Esophagus mucosa (tissue), 1 donor: ENCODE measurements at places on chromosomes 4 and X.

DNA sequence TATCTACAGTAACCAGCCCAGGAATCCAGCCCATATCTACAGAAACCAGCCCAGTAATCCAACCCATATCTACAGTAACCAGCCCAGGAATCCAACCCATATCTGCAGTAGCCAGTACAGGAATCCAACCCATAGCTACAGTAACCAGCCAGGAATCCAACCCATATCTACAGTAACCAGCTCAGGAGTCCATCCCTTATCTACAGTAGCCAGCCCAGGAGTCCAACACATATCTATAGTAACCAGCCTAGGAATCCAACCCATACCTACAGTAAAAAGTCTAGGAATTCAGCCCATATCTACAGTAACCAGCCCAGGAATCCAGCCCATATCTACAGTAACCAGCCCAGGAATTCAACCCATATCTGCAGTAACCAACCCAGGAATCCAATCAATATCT, 445.0 kb upstream of the BOD1L1 start:
- no peak for ATAC-seq

GRCh38 chr4:22969287-22969896, 276.7 kb downstream of the GBA3 start:
- ATAC-seq = no peak

DNA sequence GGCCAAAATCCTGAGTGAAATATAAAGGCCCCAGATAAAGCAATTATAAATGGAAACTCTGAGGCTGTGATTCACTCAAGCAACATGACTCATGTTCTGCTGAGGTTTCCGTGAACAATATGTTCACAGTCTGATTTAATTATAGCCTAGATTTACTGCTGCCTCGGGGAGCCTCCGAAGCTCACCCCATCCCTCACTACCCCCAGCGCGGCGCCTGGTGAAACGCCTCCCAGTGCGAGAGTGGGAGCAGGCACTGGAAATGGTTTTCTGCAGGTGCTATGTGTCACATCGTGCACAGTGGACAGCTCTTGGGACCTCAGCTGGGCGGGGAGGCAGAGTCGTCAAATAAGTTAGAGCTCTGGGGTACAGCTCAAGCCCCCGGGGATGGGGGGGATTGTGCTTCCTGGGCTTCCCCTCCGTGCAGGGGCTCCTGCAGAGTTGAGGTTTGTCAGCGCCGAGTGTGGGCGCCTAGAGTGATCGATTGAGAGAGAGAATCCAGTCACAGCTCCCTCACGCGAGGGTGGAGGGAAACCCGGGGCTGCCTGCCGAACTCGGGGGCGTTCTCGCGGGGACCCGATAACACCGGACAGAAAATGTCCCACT, 110.6 kb downstream of the PHKA2 start:
- peak; percentile 77 for ATAC-seq

- no peak for ATAC-seq
Observed at GRCh38 chr4:15753786-15754185, 24.3 kb upstream of the CD38 start.

DNA sequence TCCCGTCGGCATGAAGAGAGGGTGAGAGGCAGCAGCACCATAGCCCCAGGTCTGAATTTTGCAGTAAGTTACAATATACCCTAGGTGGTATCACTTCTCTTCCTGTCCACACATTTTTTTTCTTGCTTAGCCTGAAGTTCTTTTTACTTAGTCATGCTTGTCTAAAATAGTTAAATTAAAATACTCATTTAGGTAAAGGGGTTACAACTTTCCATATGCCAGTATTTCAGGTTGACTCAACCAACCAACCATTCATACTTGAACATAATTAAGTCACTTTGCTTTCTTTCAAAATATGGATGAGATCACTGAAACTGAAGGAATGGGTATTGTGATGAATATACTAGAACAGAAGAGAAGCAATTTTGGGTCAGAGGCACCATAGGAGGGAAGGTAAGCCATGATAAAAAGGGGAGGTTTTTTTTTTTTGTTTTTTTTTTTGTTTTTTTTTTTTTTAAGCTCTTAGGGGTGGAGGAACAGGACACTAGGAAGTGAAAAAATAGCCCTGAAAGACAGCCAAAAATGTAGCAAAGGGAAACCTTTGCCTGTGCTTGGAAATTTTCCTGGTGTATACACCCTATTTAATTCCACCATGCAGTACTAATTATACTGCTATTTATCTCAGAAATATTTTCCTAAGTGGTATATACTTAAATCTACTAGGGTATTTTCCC, 41.8 kb downstream of the RPS6KA3 start:
- no peak for ATAC-seq

GRCh38 chr4:24630937-24631336, 46.6 kb upstream of the DHX15 start:
- ATAC-seq = no peak

DNA sequence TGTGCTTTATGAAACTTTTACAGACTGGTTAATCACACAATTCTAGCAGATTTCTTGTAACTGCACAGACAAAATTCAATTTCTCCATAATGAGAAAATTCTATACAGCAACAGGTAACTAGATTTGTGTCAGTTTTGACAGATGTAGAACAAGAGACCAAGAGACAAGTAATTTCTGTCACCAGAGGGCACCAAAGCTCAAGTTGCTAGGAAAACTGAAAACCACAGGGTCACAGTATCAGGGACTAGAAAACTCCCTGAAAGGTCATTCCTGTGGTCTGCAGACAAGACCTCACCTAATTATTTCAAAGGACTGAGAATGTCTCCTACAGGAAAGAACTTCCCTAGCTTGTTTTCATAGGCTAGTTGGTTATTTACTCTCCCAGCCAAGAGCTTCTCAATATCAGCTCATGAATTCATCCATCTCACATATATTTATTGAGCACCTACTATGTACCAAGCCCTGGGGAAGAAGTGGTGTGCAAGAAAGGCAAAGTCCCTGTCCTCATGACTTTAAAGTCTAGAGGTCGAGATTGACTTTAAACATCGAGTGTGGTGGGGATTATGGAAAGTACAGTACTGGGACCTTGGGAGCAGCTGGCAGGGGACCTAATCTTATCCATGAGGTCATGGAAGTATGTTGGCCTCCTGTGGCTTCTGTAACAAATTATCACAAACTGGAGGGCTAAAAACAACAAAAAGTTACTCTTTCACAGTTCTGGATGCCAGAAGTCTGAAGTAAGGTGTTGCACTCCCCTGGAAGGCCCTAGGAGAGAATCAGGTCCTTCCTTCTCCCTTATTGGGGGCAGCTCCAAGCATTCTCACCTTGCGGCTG, 47.8 kb upstream of the SETD7 start:
- ATAC-seq = no peak

GRCh38 chr4:34417160-34417559, 1827.2 kb downstream of the ARAP2 start:
- no peak for ATAC-seq

DNA sequence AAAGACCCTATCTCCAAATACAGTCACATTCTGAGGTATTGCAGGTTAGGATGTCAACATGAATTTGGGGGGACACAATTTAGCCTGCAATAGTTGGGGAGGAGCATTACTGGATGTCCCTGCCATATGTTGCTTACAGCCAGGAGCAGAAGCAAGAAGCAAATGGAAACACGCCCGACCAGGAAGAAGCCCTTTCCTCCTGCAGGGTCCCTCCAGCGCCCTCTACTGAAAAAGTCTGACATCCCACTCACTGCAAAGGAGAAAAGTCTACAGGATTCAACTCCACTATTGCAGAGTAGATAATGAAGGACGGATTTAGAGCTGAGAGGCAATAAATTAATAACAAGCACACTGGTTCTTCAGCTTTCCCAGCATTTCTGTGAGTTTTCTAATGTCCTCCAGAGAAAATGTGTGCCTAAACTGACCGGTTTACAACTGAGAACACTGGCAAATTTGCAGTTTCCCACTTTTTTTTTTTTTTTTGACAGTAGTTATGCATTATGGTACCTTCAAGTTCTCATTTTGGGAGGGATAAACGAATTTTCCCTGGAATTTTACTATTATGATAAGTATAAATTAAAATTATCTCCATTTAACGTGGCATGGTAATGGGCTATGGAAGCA, 31.7 kb downstream of the COQ2 start:
- ATAC-seq = peak; percentile 55

DNA sequence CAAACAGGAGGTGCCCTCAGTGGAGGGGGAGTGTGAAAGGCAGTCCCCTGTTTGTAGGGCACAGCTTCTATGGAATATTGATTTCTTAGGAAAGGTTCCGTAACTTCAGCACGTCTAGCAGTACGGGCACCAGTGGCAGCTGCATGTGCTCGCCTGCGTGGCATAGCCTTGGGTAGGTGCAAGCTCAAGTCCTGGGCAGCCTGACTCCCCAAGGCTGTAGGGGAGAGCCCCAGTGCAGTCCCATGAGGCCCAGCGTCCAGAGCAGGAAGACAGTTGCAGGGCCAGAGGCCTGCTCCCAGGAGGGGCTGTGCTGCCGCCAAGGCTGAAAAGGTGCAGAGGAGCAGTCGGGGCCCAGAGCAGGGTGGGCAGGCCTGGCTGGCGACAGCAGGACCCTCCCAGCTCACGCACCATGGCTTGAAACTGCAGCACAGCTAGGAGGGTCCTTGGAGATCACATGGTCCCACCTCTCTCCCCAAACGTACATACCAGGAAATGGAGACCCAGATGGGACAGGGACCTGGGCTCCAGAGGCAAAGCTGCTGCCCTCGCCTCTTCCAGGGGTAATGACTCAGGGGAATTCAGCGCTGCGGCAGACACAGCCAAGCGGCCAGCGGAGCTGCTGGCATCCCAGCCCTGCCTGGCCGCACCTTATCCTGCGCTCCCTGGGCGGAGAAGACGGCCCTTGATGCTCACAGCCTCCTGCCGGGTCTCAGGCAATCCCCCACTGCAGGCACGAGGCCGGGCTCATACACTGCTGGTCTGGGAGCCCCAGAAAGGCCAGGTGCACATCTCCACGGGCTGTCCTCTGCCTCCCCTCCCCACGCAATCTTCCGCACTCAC, 6.0 kb upstream of the DUSP9 start:
- no peak for ATAC-seq

DNA sequence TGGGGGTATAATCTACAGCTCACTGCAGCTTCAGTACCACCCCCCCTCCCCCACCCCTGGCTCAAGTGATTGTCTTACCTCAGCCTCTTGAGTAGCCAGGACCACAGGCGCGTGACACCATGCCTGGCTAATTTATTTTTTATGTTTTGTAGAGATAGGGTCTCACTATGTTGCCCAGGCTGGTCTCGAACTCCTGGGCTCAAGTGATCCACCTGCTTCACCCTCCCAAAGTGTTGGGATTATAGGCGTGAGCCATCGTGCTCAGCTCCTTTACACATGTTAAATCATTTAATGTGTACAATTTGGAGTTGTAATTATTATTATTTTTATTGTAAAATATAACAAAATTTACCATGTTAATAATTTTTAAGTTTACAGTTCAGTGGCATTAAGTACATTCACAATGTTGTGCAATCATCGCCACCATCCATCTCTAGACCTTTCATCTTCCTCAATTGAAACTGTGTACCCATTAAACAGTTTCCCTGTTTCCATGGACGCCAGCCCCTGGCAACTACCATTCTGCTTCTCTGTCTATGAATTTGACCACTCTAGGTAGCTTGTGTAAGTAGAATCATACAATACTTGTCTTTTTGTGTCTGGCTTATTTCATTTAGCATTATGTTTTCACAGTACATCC, 6.1 kb downstream of the SLAIN2 start:
- ATAC-seq = no peak

DNA sequence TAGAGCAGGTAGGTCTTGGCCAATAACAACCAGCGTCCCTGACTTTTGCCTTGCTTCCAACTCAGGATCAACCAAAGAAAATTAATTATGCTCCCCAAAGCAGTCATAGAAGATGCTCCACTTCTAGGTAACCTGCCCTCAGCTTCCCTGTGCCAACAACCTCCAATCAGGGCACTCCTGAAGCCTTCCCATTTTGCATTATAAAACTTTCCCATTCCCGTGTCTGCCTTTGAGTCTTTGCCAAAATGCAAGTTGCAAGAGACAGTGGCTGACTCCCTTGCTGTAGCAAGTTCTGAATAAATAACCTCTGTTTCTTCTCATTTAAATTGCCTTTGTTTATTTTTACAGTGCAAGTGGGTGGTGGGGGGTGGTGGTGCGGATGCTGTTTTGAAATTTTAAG, 418.0 kb downstream of the PACRGL start:
- ATAC-seq = no peak

DNA sequence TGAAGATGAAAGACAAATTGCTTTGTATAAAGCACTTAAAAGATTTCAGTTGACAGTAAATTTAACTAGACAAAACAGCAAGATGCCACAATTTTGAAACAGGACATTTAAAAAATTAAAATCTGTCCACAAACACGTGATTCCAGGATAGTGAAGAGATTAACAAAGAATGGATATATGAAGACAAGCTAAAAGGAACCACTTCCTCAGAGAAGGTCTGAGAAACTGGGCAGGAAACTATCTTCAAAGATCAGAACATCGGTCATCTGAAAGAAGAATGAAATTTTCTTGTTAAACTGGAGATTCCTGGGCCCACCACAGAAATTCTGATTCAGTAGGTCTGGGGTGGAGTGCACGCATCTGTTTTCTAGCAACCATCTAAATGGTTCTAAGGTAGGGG, 1.4 kb downstream of the RWDD4 start:
- ATAC-seq = no peak

- no peak for ATAC-seq
Observed at GRCh38 chrX:68532831-68533533, 34.1 kb downstream of the YIPF6 start.

- peak; percentile 71 for ATAC-seq
Observed at GRCh38 chrX:17377091-17377717, 2.2 kb downstream of the NHS start.

- ATAC-seq = no peak
Observed at GRCh38 chr4:165201806-165202205, 5.6 kb upstream of the KLHL2 start.

- ATAC-seq = peak; percentile 69
Observed at GRCh38 chr4:140609548-140610425, 41.0 kb upstream of the UCP1 start.

GRCh38 chr4:4619821-4620220, 78.0 kb upstream of the STX18 start:
- ATAC-seq = peak; percentile 36

- no peak for ATAC-seq
Observed at GRCh38 chr4:27217261-27217769, 356.7 kb downstream of the STIM2 start.

DNA sequence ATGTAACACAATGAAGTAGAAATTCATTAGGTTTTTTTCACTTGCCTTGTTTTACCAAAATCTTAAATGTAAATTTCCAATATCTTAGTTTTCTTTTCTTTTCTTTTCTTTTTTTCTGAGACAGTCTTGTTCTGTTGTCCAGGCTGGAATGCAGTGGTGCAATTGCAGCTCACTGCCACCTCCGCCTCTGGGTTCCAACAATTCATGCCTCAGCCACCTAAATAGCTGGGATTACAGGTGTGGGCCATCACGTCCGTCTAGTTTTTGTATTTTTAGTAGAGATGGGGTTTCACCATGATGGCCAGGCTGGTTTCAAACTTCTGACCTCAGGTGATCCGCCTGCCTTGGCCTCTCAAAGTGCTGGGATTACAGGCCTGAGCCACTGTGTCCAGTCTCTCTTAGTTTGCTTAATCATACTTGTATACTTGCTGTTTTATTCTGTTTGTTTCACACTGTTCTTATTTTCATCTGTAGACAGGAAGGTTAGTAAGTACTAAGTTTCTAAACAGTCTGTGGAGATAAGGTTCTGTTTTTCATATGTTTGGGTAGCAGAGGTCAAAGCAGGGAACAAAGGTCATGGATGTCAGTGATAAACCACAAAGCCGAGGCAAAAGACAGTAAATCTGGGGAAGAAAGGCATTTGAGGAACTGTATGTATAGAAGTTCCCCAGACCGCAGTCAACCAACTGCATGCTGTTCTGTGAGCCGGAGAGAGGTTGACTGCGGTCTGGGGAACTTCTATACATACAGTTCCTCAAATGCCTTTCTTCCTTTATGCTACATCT, 129.1 kb downstream of the CBR4 start:
- peak; percentile 8 for ATAC-seq

- peak; percentile 65 for ATAC-seq
Observed at GRCh38 chrX:133726211-133726630, 259.2 kb downstream of the GPC3 start.
